ENCODE measurements at places on chromosomes 16 and 17.
A peak's percentile ranks its signal among the peaks of the same experiment; 100 is the strongest.

DNA sequence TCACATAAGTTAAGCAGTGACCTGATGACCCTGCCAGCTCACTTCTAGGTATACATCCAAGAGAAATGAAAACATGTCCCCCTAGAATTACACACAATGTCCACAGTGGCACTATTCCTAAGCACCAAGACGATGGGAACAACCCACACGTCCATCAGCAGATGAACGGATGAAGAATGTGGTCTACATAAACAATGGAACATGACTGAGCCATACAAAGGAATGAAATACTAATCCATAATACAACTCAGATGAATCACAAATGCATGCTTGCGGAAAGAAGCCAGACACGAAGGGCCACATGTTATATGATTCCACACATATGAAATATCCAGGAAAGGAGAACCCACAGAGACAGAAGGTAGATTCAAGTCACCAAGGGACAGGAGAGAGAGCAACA, 17.4 kb downstream of the USP22 start:
- DNase-seq = no peak

- no peak for DNase-seq
Observed at GRCh38 chr16:89448656-89449055, 41.7 kb downstream of the ANKRD11 start.

DNA sequence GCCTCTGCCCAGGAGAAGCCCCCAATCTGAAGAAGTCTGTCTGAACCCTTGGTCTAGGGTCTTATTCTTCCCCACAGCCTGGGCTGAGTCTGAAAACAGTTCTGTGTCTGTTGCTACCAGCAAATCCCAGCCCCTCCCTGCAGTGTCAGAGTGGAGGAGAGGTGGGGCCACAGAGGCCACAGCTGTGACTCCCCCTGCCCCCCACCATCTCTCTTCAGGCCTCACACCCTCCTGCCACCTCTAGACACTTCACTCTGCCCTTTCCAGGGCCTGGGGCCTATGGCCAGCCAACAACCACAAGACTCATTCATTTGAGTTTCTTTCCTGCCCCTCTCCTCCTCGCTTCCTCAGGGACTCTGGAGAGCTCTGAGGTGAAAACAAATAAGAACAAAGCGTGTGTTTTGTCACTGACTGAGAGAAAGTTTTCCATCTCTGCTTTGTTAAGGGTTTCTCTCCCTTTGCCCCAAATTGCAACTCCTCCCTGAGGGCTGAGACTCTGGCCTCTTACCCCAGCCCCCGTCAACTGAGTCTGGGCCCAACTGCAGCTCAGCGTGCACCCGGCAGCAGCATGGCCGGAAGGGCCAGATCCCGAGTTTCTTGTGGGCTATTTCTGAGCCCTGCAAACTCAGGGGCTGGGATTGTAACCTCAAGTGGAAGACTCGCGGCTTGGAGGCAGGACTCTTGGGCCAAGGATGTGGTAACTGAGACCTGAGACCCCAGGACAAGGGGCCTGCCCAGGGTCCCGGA, 13.2 kb downstream of the C17orf50 start:
- DNase-seq = no peak

DNA sequence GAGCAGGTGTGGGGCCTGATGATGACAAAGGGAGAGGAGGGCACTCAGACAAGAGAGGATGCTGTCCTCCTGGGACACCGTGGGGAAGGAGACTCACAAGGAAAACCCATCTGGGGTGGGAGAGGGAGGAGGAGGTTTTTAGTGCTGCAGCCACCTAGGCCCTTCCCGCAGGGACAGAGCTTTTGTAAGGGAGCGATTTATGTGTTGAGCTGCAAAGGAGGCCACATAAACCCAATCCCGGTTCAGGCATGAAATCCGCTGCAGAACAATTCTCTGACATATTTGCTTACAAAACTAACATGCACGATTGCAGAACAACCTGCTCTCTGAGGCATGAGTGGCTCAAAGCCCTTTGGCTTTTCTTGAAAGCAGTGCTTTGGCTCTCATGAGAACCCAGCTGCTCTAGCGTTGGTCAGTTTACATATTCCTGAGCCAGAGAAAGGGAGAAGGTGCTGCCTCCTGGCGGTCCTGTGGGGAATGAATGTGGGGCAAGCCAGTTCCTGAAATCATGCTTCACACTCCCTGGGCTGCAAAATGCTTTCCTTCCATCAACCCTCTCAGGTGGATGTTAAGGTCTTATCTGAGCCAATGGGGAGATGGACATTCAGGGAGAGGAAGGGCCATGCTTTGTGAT, 122.4 kb upstream of the NLRP1 start:
- DNase-seq = peak; percentile 36

- DNase-seq = no peak
Observed at GRCh38 chr17:38942696-38943334, 17.4 kb downstream of the LASP1NB start.

- DNase-seq = no peak
Observed at GRCh38 chr17:57158325-57158724, 73.3 kb downstream of the AKAP1 start.

GRCh38 chr17:27403480-27404005, 52.7 kb upstream of the KSR1 start:
- no peak for DNase-seq

DNA sequence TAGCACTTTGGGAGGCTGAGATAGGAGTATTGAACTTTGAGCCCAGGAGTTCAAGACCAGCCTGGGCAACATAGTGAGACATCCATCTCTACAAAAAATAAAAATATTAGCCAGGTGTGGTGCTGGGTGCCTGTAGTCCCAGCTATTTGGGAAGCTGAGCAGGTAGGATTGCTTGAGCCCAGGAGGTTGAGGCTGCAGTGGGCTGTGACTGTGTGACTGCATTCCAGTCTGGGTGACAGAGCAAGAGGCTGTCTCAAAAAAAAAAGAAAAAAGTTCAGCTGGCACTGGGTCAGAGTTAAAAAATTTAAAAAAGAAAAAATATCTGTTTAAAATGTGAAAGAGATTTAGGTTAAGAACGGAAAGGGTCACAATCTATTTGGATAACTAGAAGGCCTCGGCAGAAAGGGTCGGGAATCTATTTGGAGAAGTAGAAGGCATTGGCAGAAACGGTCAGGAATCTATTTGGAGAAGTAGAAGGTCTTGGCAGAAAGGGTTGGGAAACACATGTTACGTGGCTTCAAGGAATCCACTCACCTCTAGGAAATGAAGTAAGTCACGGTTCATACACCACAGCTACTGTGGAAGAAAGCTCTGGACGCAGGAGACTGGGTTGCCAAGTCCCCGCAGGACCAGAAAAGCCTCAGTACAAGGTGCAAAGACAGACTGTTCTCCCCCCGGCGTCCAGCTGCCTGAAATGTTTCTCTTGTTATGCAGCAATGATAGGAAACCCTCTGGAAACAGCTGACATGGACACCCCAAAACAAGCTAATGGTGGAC, 25.3 kb downstream of the LMF1 start:
- DNase-seq = no peak

GRCh38 chr17:63831505-63831904, 4.0 kb upstream of the FTSJ3 start:
- no peak for DNase-seq

GRCh38 chr16:57572978-57573728, 30.7 kb downstream of the ADGRG5 start:
- DNase-seq = no peak

DNA sequence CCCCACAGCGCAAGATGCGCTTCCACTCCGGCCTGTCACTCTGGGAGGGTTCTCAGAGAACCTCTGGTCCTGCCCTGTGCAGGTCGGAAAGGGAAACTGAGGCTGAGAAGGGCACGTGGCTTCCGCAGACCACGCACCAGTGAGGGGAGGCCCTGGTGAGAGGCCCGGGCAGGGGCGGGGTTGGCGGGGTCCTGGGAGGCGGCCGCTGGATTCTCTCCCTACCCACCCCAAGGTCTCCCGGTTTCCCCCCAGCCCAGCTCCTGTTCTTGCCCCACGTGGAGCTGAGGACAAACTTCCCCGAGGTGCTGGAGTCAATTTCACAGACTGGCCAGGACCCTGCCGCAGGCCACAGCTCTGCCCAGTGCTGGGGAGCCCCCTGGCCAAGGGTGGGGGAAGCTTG, 11.5 kb downstream of the CCL17 start:
- DNase-seq = no peak

DNA sequence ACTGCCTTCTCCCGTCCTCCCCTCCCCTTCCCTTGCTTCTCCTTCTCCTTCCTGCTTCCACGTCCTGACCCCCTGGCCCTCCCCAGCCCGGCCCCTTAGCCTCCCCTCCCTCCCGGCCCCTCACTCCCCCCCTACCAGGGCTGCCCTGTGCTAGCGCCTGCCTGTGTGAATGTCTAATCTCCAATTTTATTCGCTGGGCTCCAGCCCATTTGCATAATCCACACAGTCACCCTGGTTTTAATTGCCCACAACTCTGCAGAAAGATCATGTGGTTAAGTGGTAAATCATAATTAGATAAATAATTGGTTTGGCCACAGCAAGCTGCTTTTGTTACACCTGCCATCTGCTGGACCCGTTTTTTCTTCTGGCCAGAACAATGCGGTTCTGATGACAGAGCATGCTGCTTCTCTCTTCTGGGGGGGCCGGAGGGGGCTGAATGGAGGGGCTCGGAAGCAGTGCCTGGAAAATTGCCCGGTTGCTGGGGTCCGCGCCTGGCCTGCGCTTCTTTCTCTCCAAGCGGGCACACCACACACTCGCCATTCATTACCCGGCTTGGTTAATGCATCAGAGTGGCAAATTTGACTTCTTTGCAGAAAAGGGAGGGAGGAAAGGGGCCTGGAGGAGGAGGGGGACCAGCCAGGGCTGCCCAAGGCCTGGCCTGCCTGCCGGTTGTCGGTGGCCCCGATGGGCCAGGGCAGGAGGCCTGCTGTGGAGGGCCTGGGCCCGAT, 19.5 kb upstream of the GSE1 start:
- DNase-seq = no peak

DNA sequence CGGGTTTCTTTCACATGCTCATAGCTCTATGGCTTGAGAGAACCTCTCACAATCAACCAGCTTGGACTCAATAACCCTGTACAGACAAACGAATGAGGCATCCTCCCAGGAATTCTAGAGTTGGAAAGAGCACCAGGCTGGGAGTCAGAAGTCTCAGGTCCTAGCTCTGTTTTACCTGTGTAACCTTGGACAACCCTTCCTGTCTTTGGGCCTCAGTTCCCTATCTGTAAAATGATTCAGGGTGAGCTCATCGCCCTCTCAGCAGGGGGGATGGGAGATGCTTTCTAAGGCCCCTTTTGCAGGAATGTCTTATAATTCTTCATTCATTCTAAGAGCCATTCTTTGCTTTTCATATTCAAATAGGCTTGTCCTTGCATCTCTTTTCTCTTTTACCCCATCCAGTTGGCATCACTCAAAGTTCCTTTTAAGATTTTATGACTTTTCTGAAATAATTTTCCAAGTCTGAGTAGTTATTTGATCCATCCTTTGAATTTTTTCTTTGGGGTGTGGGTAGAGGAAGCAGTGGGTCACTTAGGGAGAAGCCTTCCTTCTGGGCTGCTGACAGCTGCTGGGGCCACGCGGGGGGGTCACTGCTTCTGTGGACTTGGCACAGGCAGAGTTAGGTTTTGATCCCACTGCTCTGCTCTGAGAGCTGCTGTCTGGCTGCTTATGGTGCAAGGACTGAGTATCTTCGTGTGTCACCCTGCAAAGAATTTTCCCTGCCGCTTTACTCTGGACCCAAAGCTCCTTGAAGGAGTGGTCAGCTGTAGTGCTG, 102.7 kb downstream of the UTP18 start:
- DNase-seq = no peak

DNA sequence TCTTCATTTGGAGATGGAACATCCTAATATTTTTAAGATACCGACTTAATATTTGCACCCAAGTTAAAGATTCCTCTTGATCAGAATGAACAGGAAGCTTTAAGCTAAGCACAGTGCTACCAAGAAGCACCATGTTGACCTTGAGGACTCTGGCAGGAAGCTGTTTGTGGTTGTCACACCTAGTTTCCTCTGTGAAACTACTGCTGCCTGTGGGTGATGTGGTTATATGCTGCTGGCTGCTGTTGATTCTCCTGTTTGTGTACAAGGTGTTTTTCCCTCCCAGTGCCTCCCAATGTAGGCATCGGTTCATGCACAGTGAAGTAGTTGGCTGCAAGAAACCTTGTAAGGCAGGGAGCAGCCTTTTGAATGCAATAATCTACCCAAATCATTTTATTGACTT, 23.4 kb downstream of the RBL2 start:
- DNase-seq = no peak

DNA sequence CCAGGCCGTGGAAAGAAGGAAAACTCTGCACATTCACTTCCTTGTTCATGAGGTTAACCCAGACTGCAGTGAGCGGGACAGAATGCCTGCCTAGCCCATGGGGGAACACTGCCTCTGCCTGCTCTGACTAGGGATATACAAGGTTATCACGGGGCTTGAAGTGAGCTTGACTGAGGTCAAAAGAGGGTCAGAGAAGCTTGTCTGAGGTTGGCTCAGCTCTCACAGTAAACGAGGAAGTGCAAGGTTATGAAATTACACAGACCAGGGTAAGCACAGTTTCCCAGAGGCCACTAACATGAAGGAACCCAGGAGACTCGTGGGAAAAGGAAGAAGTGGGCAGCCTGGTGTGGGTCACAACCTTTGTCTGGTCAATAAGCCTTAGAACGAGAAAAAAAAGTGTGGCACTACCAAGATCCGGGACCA, 28.7 kb downstream of the HIC1 start:
- no peak for DNase-seq

DNA sequence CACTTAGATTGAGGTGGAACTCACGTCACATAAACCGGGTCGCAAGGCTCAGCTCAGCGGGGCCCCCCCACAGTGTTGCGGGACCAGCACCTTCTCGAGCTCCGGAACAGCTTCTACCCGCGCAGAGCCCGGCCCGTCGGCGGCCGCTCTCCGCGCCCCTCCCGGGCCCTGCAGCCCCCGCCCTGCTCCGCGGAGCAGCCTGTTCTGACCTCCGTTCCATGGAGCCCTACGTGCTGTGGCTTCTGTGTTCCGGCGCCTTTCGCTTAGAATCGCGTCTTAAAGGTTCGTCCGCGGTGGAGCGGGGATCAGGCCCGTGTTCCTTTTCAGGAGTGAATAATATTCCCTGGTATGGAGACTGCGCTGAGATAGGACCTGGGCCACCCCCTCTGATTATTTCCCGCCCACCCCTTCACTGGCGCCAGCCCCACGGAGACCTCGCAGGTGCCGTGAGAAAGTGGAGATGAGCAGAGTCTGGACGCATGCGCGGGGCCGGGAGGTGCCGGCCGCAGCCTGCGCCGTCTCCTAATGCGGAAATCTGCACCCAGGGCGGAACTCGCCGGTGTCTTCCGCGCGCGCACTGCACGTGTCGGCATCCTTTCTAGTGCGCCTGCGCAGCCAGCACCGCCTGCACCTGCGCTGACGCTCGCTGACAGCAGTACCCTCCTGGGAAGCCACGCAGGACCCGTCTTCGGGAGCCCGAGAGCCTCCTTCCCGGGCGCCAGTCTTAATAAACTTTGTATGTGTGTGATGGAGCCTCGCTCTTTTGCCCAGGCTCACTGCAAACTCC, 30.9 kb downstream of the ZNF778 start:
- no peak for DNase-seq

- no peak for DNase-seq
Observed at GRCh38 chr16:6527646-6528045, 805.0 kb upstream of the RBFOX1 start.

GRCh38 chr16:62390214-62390613, 354.0 kb upstream of the CDH8 start:
- no peak for DNase-seq

DNA sequence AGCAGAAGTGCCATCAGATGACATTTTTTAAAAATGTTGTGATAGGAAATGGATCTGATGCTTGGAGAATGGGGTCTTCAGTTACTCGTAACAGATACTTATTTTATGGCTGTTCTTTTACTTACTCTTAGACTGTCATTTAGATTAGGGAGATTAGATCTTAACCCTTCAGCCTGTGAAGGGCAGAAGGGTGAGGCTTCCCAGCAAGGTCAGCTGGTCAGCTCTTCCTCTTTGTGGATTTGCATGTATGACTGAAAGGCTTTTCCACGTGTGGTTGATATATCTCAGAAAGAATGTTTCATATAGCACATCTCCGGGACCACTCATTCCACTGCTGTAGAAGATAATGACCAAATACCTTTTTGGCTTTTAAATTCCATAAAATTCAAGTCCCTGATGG, 27.4 kb downstream of the GRB7 start:
- no peak for DNase-seq

Data from mesothelial cell of epicardium (in vitro differentiated cells).